Pulmonary artery endothelial cell (primary cell): ENCODE measurements at places on chromosomes 7 and 10.

- no peak for DNase-seq
Measured at GRCh38 chr7:101671371-101672356, 42.6 kb upstream of the MYL10 start.

- no peak for DNase-seq
Measured at GRCh38 chr10:58950618-58951017, 225.8 kb upstream of the PHYHIPL start.

GRCh38 chr10:108840944-108841343 lies 1082.4 kb downstream of the XPNPEP1 start:
- DNase-seq, result no peak

DNA sequence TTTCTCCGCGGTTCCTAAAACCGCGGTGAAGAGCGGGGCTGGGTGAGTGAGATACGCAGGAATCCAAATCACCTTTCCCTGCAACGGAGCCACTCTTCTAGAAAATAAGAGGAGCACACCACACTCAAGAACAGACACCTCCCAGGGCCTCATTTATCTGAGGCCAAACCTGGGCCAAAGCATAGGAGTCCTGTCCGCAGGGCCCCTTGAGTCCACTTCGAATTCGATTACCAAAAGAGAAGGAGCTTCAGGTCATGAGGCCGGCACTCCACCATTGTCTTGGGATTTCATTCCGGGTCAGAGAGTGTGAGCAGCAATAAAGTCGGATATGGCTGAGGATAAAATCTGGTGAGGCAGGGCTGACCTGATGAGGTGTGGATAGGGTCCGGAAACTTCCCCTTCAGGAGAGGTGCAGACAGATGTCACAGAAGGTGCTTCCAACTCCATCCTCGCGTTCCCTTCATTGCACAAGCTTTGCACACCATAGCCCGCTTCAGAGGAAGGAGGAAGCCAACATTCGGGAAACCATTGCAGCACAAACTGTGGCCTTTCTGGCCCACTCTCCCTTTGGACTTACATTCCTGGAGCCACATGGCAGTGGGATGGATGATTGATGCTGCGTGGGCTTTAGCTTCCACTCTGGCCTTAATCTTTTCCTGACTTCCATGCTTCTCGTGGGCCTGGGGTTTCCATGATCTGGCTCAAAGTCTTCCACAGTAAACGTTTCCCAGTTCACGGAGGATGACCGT lies 27.2 kb upstream of the ZNF273 start:
- no peak for DNase-seq

GRCh38 chr7:151808400-151809145 lies 68.3 kb downstream of the PRKAG2 start:
- DNase-seq, result no peak
